ENCODE measurements at places on chromosomes 2 and 18.

- no peak for DNase-seq
These were observed 18.5 kb upstream of the NMUR1 start for GRCh38 chr2:231548752-231549151.

DNA sequence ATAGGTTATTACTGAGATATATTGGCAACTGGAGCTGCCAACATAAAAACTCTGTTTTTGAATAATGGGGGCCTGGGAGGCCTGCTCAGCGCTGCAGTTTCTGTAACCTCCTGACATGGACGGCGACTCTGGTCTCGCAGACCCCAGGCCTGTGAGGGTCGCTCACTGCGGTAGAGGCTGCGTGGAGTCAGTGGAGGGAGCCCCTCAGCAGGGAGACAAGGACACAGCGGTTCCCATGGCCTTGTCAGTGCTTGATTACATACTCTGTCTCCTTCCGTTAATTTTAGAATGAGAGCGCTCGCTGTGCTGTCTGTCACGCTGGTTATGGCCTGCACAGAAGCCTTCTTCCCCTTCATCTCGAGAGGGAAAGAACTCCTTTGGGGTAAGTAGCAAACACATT, 858 bp downstream of the TPO start:
- no peak for DNase-seq

DNA sequence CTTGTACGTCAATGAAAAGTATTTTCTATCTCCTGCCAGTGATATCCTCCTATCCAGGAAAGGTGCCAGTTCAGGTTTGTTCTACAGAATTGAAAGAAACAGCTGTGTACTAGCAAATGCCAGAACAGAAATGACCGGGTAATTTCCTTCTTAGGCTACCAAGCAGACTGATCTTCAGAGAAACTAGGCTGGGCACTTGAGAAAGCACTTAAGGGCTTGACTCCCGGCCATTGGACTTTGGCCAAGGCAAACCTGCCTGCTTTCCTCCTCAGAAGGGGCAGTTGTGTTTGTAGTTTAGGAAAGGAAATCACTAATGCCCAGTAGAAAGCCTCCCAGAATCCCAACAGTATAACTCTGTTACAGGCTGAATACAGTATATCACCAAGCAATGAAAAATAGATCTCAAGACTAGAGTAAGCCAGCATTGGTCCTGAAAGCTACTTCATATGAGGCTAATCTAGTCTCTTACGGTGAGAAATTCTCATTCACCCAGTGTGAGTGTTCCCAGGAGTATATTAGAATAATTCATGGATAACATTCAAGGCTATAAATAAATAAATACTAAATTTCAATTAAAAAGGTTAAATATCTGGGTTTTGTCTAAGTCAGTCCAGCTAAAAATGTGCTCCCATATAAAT, 43.0 kb upstream of the COL5A2 start:
- no peak for DNase-seq

GRCh38 chr2:217806482-217806765, 196.4 kb downstream of the TNS1 start:
- no peak for DNase-seq

Measured in activated CD4-positive, alpha-beta T cell treated with anti-CD3 and anti-CD28 coated beads, Interleukin-2, amount 50 U/mL, for 4 hours (primary cell).